ENCODE measurements at places on chromosomes 16 and 17.
A peak's percentile ranks its signal among the peaks of the same experiment; 100 is the strongest.

DNA sequence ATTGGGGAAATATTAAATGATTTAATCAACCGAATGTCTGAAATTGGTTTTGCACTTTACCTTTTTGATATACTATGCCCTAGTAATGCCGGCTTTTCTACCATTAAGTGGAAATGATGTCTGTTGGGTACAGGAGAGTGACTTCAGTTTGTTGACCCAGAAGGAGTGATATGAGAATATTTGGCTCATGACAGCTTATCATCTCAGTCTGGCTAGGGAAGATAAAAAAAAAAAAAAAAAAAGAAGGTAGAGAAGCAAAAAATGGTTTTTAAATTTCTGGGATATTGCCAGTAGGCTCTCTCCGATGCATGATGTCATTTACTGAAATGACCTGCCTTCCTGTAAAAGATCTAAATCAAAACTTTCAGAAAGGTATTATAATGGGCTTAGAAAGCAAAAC is 69.0 kb downstream of the CNTNAP4 start:
- DNase-seq: no peak

DNA sequence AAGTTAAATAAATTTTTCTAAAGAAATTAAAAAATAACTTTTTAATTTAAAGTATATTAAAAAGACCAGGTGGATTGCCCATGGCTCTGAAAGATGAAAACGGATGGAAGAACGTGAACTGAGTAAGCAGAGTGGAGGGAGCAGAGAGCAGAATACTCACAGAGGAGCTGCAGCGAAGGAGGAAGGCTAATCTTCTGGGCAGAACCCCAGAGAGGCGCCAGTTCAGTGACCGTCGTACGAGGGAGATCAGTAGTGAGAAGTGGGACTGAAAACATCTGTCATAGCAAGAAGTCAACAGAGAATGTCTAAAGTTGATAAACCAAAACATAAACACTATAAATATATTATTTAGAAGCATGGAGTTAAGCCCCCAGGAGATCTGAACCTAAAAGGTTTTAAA is 34.9 kb downstream of the UBE2G1 start:
- no peak for DNase-seq

DNA sequence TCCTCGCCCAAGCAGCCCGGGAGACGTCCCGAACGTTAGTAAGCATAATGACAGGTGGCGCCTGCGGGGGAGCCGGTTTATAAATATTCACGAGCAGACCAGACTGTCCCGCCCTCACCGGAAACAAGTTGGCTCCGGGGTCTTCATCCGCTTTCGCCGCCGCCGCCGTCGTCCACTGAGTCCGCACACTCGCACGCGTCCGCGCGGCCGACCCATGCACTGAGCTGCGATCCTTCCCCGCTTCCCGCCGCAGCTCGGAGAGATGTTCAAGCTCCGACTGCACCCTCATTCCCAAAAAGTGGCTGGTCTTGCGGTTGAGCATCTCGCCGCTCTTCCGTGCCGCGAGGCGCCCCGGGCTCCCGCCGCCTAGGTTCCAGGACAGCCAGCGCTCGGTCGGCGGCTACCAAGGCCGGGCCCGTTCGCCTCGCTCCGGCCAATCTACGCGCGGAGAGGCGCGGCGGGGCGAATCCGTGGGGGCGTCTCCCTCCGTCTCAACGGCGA is 385 bp downstream of the CFAP119 start:
- DNase-seq: peak; percentile 43

DNA sequence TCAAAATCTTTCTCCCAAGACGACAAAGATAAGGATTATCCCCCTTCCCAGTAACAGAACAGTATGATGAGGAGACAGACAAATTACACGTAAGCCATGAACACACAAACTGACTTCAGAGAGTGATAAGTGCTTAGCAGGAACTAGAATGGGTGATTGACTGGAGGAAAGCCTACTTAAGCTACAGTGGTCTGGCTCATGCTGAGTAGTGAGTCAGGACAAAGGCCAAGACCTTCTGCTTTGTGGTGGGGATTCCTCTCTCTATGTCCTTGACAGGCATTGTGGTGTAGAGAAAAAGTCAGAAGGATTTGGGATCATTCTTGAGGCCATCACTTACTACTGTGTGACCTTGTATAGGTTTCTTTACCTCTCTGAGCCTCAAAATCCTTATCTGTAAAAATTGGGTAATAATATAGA is 381.9 kb upstream of the CCL2 start:
- no peak for DNase-seq

GRCh38 chr17:6530324-6530920 is 25.9 kb downstream of the PITPNM3 start:
- no peak for DNase-seq

GRCh38 chr16:81558444-81559175 is 114.0 kb downstream of the CMIP start:
- DNase-seq: no peak

DNA sequence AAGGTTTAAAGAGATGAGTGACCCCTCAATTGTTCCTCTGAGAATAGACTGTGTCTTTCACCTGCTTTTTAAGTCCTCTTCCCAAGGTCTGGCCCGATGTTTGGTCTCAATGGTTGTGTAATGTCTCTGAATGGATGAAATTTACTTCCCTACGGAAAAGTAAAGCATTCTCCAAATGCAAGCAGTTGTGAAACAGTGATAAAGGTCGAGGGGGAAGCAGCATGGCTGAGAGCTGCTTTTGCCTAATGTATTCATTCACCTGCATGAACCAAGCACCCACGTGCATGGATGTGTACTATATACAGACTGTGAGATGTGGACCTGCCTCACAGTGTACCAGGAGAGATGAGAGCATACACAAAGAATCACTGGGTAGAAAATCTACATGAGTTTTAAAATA is 11.4 kb downstream of the MRPS23 start:
- no peak for DNase-seq

DNA sequence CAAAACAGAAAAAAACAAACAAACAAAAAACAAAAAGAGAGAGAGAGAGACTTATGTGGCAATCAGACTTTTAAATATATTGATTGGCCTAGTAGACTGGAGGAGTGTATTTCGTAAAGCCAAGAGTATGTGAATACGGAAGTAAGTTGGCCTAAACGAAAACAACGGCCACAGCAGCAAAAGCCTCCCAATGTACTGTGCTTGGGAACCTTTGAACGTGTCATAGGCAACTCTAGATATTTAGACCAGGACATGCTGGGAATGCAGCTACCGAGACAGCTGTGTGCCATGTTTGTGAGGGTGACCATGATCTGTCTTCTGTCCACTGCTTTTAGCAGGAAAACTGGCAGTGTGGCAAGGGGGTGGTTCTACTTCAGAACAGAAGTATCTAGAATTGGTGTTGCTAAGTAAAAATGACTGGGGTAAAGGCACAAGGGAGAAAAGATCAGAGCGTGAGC is 7.4 kb downstream of the MAF start:
- no peak for DNase-seq
